ENCODE measurements at places on chromosomes 5 and 9.

DNA sequence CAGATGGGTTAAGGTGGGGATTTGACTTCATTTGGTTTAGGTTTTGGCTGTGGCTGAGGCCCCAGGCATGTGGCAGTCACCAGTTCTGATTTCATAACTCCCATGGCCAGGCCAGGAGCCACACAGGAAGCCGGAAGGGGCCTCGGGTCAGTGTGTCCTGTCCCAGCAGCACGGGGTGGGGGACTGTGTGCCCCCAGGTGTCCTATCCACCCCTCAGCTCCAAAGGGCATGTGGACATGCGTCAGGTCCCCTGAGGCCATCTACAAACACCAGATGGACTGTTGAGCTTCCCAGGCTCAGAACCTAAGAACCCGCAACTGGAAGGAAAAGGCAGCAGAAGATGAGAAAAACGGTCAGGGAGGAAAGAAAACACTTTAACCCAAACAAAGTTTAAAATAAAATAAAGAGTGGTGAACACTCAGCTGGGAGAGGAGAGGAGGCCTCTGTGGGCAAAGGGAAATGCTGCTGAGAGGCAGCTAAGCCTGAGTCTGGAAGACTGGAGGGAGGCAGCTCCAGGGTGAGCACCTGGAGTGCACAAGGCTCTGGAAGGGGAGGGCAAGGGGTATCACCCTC is 260.8 kb downstream of the AUH start:
- no peak for DNase-seq

GRCh38 chr5:78627175-78627574 is 21.4 kb downstream of the LHFPL2 start:
- DNase-seq: no peak

GRCh38 chr5:10586008-10586407 is 22.1 kb downstream of the ANKRD33B start:
- DNase-seq: no peak

DNA sequence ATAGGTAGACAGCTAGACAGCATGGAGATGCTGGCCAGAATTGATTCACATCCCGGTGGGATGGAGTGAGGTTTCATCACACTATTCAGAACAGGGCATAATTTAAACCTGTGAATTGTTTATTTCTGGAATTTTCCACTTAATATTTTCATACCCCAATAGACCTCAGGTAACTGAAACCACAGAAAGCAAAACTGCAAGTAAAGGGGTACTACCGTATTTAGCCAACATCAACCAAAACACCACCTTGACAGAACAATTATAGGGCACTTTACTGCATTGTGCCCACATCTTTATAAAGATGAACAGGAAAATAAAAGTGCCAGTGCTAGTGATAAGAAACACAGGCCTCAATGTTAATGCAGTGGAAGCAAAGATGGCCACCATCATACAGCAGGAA is 7.5 kb downstream of the SERINC5 start:
- no peak for DNase-seq

DNA sequence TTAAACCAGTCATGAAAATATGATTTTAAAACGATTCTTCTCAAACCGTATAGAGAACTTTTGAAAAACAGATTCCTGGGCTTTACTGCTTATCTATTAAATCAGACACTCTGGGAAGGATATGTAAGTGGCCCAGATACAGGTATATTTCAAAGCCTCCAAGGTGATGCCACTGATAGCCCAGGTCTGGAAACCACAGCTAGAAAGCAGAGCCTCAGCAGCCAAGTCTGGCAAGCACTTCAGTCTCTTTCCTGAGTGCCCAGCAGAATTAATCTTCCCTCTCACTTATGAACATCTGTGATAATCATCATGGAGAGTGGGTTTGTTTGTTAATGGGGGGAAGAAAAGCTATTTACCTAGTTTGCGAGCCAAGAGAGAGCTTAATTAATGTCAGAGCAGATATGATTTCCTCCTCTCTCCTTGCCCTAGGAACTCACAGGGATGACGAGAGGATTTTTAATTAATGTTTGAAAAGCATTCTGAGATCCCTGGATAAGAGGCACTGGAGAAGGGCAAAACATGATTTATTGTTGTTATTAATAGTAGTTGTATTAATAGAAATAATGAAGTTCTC is 368.4 kb downstream of the TLE1 start:
- DNase-seq: no peak

GRCh38 chr9:81579381-81579780 is 110.0 kb downstream of the TLE1 start:
- no peak for DNase-seq

DNA sequence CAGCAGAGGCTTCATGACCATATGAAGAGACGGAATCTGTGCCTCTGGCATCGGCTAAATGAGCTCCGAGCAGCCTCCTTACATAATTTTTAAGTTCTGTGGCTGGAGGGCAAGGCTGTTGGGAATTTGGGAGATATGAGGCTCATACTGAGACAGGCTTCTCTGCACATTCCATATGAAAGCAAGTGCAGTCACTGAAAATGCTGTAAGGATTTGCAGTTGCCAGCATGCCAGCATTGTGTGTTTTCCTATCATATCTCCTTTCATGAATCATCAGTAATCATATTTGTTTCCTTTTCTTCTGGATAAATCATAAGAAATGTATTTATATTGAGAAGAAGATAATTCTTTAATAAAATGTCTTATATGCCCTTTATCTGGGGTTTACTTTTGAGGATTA is 775.4 kb downstream of the SEMA5A start:
- no peak for DNase-seq

DNA sequence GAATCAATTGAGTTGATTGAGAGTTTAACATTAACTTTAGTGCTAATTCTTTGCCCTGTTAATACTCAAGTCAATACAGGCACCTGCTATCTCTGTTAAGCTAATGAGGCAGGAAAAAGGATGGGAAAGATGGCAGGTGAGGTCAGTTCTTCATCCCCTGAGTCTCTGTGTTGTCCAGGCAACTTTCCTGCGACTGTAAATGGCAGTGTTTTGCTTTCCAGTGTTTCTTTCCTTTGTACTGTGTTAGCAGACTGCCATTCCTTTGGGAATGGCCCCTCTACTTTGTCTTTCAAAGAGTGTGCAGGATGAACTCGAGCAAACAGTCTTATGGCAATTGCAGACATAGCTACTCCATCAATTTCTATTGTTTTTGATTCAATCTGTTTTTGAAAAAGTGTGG is 202.2 kb upstream of the VLDLR start:
- DNase-seq: no peak

DNA sequence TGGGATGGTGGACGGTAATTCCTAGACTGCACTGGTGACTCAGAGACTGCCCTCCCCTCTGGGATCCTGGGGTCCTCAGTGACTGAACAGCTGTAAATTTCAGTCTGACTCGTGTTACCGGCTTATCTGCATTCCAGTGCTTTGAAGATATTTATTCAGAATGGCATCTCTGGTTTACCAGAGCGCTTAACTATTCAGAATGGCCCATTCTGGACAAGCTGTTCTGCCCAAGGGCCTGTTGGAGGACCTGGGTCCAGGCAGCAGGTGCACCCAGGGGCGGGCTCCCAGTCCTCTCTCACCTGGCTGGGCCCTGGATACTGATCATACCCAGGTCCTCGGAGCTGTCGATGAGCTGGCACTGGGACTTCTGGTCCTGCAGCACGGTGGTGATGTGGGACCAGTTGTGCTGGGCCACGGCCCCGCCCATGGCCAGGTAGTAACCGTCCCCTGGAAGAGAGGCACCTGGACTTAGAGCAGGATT is 48.0 kb downstream of the SARDH start:
- DNase-seq: no peak

GRCh38 chr5:90613918-90614504 is 55.4 kb downstream of the ADGRV1 start:
- no peak for DNase-seq

GRCh38 chr5:157616785-157617184 is 35.5 kb downstream of the SOX30 start:
- DNase-seq: no peak

GRCh38 chr5:16043349-16043965 is 136.1 kb downstream of the MARCHF11 start:
- no peak for DNase-seq

DNA sequence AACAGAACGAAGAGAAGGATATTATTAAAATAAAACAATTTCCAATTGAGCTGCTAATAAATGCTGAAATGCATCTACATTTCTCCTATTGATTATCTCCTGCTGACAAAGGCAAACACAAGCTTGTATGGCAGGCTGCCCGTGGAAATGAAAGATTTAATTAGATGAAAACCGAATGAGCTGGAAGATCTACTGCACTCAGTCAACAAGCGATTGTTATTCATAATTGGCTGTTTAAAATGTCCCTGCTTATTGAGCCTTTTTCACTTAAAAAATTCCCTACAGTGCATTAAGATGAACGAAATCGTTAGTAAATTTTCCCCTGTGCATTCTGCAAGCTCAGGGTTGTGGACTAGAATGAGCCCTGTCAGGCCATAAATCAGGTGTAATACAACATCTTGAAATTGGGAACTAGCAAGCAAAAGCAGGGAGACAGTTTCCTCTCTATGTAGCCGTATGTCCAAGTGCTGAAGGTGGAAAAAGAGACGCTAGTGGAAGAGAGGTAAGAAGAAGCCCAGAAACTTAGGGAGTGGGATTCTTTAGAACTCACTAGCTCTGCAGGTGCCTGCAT is 28.5 kb upstream of the KIF4B start:
- DNase-seq: no peak

GRCh38 chr9:127943011-127943662 is 5.5 kb upstream of the DPM2 start:
- DNase-seq: no peak

Data from AG04450 (cell line).